ENCODE measurements at places on chromosomes 5 and 9.

DNA sequence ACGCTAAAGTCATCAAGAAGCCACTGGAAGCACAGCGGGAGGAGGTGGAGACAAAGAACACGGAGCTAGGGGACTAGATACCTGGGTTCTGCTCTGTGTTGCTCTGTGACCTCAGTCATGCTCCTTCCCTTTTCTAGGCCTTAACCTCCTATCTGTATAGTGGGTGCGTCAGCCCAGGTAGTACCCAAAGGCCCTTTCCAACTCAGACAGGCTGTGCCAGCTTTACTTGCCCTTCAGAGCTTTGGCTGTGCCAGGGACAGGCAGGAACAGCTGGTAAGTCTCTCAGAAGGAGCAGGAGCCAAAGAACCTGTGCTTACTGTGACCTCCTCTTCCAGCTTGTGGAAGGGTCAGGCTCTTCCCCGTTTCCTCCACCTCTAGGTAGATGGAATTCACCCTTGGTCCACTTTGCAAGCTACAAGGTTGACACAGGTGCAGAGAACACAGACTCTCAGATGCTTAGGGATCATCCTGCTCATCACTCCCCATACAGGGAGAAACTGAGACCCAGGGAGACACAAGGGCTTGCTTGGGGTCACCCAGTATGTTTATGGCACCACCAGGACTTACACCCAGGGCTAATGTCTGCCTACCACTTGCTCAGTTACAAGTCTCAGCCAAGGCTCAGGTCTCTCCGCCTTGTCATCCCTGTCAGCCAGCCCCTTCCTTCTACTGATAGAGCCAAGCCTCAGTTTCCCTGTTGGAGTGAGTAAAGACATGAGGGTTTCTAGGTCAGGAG, 1.7 kb downstream of the CCDC69 start:
- no peak for DNase-seq

GRCh38 chr5:172443441-172444109, 10.8 kb downstream of the SH3PXD2B start:
- DNase-seq = peak; percentile 83

- DNase-seq = no peak
These were observed 59.3 kb downstream of the KCNT1 start for GRCh38 chr9:135761150-135761844.

DNA sequence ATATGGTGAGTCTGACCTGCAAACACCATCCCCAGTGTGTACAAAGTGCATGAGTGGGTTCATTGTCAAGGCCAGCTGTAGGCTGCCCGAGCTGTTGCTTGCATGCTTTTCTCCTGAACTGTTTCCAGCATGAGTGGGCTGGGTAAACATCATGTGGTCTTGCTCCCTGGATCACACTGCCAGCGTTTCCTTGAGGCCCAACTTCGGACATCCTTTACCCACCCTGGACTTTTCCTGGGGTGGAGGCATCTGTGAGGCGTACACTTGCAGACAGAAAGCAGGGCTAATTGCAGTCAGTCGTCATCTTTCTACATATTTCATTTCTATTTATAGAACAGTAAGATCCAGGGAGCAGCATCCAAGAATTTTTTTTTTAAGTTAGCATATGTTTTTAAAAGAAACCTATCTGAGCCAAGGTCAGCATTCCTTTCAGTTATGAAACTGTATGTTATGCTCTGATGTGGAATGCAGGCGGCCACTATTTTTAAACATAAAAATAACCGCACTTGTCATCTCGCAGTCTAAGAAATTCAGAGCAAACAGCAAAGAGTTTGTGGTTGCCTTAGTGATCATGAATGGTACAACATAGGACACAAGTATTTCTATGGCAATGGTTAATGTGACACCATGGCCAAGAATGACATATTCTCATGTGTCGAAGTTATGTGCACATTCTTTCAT, 106.5 kb upstream of the DMRT1 start:
- peak; percentile 95 for DNase-seq

- DNase-seq = no peak
These were observed 196.3 kb upstream of the KLF4 start for GRCh38 chr9:107685901-107686300.

DNA sequence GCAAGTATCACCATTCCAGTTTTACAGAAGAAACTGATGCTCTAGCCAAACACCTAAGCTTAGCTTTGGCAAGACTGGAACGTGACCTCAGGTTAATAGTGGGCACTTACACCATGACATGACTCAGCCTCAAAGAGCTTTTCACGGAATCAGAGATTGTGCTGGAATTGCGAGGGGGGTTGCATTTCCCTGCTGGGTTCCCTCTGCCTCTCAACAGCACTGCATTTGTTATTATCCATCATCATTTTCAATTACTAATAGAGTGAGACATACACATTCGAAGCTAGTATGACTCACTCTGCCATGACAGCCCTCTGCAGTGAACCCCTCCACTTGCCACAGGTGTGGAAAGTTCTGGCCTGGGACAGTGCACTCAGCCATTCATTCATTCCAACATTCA, 8.0 kb downstream of the SPOCK1 start:
- no peak for DNase-seq

- DNase-seq = no peak
These were observed 10.0 kb downstream of the SPARC start for GRCh38 chr5:151676719-151677118.
